ENCODE measurements at places on chromosomes 2 and 18.
A peak's percentile ranks its signal among the peaks of the same experiment; 100 is the strongest.

DNA sequence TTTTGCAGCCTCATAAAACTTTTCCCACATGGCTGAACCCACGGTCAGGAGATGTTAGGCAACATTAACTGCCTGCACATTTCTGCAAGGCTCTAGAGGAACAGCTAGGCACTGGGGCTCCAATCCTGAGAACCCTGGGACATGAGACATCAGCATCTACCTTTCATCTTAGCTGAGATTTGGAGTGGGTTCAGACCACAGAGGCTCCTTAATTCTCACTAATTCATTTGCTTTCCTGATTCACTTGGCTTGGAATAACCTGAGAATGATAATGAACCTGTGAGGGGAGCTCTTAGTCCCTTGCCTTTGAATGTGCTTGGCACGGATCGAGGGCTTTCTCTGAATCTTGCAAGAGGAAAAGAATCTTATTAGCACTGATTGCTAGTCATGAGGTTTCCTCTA, 266.2 kb downstream of the FIGN start:
- ATAC-seq = no peak

DNA sequence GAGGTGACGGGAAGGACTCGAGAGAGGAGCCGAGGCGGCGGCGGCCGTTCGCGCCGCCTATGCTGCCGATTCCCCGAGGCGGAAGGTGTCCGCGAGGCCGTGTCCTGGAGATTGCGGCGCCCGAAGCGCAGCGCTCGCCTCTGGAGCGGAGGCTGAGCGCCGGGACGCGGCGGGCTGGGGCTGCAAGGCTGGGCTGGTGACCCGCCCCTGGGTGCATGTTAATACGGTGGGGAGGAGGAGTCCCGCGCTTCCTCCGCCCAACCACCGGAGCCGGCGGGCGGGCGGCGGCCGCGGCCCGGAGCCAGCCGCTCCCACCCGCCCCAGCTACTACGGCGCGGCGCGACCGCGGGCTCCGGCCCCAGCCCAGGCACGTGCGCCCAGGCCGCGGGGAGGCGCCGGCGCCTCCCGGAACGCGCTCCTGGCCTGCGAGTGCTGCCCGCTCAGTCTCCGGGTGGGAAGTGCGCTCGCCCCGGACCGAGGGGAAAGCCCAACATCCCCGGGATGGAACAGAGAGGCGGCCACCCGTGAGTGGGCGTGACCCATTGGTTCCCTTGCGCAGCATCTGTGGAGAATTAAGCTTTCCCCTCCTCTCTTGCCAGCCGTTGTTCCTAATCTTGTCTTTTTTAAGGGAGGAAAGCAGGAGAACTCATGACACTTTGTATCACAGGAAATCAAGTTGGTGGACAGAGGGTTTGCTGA, at the start of gene DLGAP1:
DLGAP1 (minus strand) TSS at position 195 of the 699 bp plus-strand sequence.
- ATAC-seq = peak; percentile 84

- no peak for ATAC-seq
These were observed 79.4 kb upstream of the SRD5A2 start for GRCh38 chr2:31660165-31660564.

- no peak for ATAC-seq
These were observed 147.2 kb downstream of the TMEFF2 start for GRCh38 chr2:192047315-192048107.

GRCh38 chr2:9885036-9885684, 41.9 kb downstream of the TAF1B start:
- ATAC-seq = peak; percentile 10

- no peak for ATAC-seq
These were observed 9.4 kb downstream of the MBD2 start for GRCh38 chr18:54215069-54215468.

DNA sequence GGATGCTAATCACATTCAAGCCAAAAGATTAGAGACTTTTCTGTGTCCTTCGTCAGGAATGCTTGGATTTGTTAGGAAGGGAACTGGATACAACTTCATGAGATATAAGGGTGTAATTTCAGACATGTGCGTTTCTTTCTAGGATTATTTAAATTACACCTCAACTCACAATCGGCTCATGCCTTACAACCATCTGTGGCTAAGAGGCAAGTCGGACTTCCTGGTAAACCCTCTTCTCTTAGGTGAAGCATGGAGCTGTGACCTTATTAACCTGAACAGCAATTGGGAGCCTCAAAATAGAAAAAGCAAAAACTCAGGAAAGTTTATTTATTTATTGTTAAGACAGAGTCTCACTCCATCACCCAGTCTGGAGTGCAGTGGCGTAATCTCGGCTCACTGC, 61.8 kb downstream of the SEMA4F start:
- no peak for ATAC-seq

DNA sequence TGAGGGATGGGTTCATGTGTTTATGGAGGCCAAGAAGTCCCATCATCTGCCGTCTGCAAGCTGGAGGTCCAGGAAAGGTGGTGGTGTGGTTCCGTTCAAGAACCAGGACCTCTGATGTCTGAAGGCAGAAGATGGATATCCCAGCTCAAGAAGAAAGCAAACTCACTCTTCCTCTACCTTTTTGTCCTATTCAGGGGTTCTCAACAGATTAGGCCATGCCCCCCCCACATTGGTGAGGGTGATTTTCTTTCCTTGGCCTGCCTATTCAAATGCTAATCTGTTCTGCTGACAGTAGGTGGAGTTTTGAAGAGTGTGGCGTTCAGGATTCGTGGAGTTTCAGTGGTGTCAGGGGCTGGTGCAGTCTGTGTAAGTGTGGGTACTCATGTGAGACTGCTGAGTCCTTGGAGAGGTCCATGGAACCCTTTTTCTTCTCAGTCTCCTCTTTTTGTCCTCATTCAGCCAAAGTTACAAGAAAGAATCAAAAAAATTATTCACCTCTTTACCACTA, 5.9 kb downstream of the MSL3B start:
- no peak for ATAC-seq

- no peak for ATAC-seq
These were observed 287.5 kb upstream of the VRK2 start for GRCh38 chr2:57759131-57759530.

- ATAC-seq = no peak
These were observed 30.2 kb downstream of the ITGB1BP1 start for GRCh38 chr2:9392898-9393765.

DNA sequence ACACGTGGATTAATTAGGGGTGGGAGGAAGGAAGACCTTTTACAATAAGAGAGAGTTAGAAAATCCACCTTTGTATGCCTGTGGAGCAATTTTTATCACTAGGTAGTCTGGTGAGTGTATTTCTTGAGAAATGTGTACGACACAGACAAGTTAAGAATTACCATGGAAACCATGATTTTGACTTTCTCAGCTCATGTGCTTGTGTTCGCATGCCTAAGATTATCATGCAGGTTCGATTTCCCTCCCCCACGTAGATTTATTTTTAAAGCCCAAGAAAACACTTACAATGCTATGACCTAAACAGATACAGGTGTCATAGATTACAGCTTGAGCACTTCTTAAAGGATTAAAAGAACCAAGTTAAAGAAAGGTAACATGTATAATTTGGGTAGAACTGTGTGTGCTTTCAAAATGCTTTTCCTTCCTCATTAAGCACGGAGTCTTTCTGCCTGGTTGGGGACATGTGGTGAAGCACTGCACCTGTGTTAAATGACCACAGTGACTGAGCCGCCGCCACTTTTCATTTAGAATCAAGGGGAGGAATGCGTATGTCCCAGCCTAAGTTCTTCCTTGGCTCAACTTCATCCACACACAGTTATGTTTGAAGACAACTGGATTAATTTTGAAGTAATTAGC, 16.6 kb downstream of the SERTAD2 start:
- peak; percentile 14 for ATAC-seq

- ATAC-seq = peak; percentile 31
These were observed 62.6 kb upstream of the STK17B start for GRCh38 chr2:196233805-196234475.

DNA sequence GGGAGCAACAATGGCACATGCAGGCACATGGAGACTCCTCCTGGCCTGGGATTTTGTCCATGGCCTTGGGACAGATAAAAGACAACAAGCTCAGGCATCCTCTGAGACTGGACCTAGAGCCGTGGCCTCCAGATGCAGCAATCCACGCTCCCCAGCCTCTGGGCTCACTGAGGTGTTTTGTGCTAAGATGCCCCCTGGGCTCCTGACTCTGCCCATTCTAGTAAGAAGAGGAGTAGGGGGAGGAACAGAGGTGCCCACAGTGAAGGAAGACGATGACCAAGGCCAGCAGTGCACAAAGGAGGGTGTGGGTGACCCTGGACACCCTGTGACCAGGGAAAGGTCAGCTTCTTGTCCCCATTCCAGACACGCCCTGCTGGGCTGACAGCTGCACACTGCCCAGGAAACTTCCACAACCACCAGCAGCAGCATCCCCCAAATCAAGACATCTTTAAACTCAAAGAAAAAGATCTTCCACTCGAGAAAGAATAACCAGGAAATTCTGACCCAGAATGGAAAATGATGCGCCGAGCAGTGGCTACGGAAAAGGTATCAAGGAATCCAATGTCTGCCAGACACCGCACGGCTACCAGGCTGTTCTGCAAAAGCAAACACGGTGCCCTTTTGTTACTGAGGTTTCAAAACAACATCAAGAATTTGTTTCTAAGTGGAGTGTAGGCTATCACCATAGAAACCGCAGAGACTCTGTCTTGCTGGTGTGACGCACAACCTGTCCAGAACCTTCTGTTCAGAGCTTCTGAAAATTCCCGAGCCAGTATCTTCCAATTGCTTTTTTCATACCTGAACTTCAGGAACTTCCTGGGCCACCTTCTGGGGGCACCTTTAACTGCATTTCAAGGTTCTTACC, 65.5 kb downstream of the ZNF516 start:
- peak; percentile 33 for ATAC-seq

GRCh38 chr2:46187112-46187618, 110.0 kb upstream of the EPAS1 start:
- ATAC-seq = no peak

- no peak for ATAC-seq
These were observed 28.7 kb downstream of the NIFK start for GRCh38 chr2:121707920-121708361.

DNA sequence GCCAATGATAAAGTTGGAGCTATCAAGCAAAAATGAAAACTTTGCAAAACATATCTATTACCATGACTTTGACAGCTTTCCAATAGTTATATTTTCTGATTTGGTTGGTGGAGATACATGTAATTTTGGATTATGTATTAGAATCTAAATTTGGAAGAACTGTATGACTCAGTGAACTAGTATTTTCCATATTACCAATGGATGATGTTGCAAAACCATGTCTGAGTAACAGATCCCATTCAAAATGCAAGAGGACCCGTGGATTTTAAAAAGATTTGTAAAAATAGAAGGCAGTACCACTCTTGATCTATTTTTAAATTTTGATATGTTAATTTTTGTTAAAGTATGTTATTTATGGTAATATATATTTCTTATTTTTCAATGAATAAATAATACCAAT, 83.0 kb downstream of the TAF4B start:
- no peak for ATAC-seq

GRCh38 chr2:63422556-63422955, 165.7 kb downstream of the WDPCP start:
- no peak for ATAC-seq

- no peak for ATAC-seq
These were observed 180.3 kb upstream of the PKDCC start for GRCh38 chr2:41867553-41867952.

GRCh38 chr18:56990678-56991077, 156.2 kb upstream of the BOD1L2 start:
- ATAC-seq = no peak
